ENCODE measurements at places on chromosomes 13 and 19. TPM values are rescaled to one million over a fixed set of nuclear protein-coding genes. Genes with fewer than 3 reads are reported as not detected.

The LCP1 gene
- 83.1 TPM for total RNA-seq

The B3GLCT gene
- total RNA-seq, result 18.1 TPM

The CFD gene
- total RNA-seq, result 1.3 TPM

The PTPRH gene
- total RNA-seq, result 2.1 TPM

The ZNF823 gene
- total RNA-seq, result 6.0 TPM

The NXNL1 gene
- not detected for total RNA-seq

The IZUMO1 gene
- total RNA-seq, result 0.25 TPM

The MED25 gene
- 34.5 TPM for total RNA-seq

The LIM2 gene
- not detected for total RNA-seq
